ENCODE measurements at places on chromosomes 7 and 10.

DNA sequence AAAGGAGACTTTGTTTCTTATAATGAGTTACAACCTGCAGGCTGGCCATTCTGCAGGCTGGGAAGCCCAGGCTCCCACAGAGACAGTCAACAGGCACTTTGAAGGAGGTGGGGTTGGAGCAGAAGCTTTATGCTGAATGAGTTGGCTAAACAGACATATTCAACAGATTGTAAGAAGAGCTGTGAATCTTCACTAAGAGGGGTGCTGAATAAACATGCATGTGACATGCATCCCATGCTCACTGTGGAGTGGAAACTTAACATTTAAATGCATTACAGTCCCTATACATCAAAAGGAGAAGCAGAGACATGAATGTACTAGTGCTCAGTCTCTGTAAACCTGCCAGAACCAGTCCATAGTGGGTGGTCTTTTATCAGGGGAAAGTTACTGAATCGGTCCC, 1.4 kb upstream of the CFAP69 start:
- H3K27me3 ChIP-seq = no peaks in the 10 kb centered on the region
- no peak for DNase-seq
- H3K27ac ChIP-seq = no peak overlapping the region
- H3K36me3 ChIP-seq = no peaks in the 10 kb centered on the region
- H3K4me3 ChIP-seq = no peak overlapping the region

GRCh38 chr10:119030421-119031250, 1.1 kb downstream of the NANOS1 start:
- peak overlapping the region; percentile 54 for H3K4me3 ChIP-seq
- H3K27me3 ChIP-seq = no peaks in the 10 kb centered on the region
- H3K27ac ChIP-seq = peak overlapping the region; percentile 20
- peak; percentile 75 for DNase-seq

GRCh38 chr10:113058523-113059370, 108.7 kb downstream of the TCF7L2 start:
- DNase-seq = no peak
- H3K27me3 ChIP-seq = no peaks in the 10 kb centered on the region
- no peak overlapping the region for H3K4me3 ChIP-seq
- H3K4me1 ChIP-seq = peaks cover 6% of the 10 kb centered on the region

GRCh38 chr7:75617634-75618234, 121.0 kb downstream of the HIP1 start:
- peak; percentile 85 for DNase-seq
- H3K27ac ChIP-seq = peak overlapping the region; percentile 60
- no peaks in the 10 kb centered on the region for H3K36me3 ChIP-seq
- no peak overlapping the region for H3K4me3 ChIP-seq
- peaks cover 21% of the 10 kb centered on the region for H3K4me1 ChIP-seq
- H3K27me3 ChIP-seq = no peaks in the 10 kb centered on the region

DNA sequence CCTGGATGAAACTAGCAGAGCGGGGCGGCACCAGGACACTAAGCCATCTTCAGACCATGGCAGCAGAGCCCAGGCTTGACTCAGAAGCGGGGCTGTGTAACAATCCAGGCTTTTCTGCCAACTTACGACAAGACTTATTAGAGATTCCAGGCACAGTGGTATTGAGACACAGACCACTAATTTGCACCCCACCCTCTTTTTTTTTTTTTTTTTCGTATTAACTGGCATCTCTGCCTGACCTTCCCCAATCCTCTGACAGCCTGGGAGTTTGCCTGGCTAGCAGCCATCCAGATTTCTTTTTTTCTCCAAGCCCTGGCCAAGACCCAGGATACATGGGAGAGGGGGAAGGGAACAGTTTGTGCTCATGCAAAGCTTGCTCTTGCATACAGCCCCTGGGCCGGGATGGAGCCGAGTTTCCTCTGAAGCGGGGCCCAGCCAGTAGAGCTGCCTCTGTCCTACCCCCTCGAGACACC, 182.4 kb downstream of the PLXNA4 start:
- no peak for DNase-seq
- H3K36me3 ChIP-seq = no peaks in the 10 kb centered on the region
- no peaks in the 10 kb centered on the region for H3K4me1 ChIP-seq
- H3K27me3 ChIP-seq = no peaks in the 10 kb centered on the region
- H3K4me3 ChIP-seq = no peak overlapping the region

DNA sequence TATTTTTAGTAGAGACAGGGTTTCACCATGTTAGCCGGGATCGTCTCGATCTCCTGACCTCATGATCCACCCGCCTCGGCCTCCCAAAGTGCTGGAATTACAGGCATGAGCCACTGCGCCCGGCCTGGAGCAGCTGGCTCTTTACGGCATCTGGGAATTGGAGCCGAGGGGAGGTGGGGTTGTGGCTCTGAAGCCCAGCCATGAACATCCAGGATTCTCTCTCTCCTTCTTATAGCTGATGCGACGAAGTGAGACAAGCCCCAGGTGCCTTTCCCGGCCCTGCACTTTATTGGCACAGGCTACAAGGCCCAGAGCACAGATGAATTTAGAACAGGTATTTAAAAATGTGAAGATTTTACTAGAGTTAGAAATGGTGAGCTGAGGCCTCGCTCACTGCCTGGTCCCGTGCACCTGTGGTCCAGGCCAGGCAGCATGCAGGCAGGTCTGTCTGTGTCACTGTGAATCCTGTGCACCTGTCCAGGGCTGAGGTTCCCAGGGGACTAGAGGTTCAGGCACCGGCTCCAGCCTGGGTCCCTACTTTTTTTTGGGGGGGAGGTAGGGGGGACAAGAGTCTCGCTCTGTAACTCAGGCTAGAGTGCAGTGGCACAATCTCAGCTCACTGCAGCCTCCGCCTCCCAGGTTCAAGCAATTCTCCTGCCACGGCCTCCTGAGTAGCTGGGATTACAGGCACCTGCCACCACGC, 379.7 kb upstream of the FOXK1 start:
- DNase-seq = no peak
- no peaks in the 10 kb centered on the region for H3K27me3 ChIP-seq
- H3K4me3 ChIP-seq = no peak overlapping the region
- H3K4me1 ChIP-seq = no peaks in the 10 kb centered on the region

DNA sequence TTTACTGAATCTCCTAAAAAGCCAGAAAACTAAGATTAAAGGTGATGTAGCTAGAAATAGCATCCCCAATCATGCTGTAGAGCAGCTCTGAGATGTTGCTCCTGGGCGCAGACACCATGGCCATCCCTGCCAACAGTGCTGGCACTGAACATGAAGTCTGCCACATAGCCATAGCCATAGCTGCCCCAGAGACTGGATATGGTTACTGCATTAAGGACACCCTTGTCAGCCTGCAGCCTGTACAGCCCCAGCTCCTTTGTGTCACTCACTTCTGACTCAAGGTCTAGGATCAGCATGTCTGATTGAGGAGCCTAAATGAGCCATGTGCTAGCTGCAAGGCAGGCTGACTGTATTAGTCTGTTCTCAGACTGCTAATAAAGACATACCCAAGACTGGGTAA, 284.6 kb downstream of the RPS24 start:
- peaks cover 2% of the 10 kb centered on the region for H3K27me3 ChIP-seq
- H3K4me3 ChIP-seq = no peak overlapping the region
- H3K4me1 ChIP-seq = 0 out of 2 replicates have a peak, but pooled peaks cover under 1% of the 10 kb centered on the region
- H3K27ac ChIP-seq = no peak overlapping the region
- DNase-seq = no peak
- H3K36me3 ChIP-seq = no peaks in the 10 kb centered on the region

DNA sequence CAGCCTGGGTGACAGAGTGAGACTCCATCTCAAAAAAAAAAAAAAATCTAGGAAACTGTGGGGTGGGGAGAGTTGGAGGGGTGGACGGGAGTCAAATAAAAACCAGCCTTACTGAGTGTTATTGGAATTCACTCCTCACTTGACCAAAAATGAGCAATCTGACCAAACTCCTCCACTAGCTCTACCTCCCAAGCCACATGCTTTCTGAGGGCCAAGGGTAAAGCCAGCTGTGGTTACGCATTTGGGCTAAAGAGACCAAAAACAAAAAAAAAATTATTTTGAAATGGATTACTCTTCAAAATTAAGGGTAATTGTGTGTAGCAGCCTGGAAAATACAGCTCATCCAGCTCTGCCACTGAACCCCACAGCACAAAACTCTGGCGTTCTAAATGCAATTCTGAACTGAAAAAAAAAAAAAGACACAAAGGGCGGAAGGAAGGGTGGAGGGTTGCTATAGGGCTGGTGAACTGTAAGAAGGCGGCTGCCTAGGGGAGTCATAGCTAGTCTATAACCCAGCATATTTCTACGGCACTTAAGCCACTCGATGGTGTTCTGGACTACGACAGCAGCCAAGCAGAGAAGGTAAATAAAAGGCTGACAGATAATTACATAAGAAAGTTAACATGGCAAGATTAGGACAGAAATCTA, 7.8 kb downstream of the ELMO1 start:
- no peak overlapping the region for H3K4me3 ChIP-seq
- no peaks in the 10 kb centered on the region for H3K4me1 ChIP-seq
- H3K36me3 ChIP-seq = no peaks in the 10 kb centered on the region
- H3K27ac ChIP-seq = no peak overlapping the region
- H3K27me3 ChIP-seq = peaks cover 42% of the 10 kb centered on the region
- no peak for DNase-seq

DNA sequence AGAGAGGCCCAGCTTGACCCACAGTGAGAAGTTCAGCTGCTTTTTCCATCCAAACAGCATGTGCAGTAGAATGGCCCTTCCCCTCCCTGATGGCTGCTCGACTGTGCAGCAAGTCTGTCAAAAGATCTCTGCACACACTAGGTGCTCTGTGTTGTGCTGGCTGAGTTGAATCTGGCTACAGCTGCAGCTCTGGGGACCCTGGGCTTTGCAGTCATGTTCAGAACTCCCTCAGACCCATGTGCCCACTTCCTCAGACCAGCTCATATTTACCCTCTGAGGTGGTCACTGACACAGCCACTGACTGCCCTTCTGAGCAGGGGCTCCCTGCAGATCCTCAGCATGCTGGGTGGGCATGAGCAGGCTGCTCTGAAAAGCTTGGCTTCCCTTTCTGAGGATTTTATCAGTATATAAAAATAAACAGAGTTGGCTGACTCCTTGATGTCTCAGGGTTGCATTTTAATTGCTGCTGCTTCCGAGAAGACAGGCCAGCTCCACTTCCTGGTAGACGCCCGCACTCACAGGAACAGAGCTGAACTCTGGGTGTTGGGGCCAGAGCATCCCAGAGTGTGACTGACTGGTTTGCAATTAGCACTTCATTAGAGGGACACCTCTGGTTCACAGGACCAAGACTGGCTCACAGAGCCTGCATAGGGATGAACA, 507.9 kb downstream of the RPS24 start:
- peaks cover 42% of the 10 kb centered on the region for H3K27me3 ChIP-seq
- H3K4me3 ChIP-seq = no peak overlapping the region
- no peaks in the 10 kb centered on the region for H3K36me3 ChIP-seq
- H3K4me1 ChIP-seq = no peaks in the 10 kb centered on the region
- H3K27ac ChIP-seq = no peak overlapping the region
- DNase-seq = no peak

- no peak overlapping the region for H3K4me3 ChIP-seq
- no peak overlapping the region for H3K27ac ChIP-seq
- H3K4me1 ChIP-seq = no peaks in the 10 kb centered on the region
- no peaks in the 10 kb centered on the region for H3K36me3 ChIP-seq
These were observed 245.5 kb upstream of the STEAP1 start for GRCh38 chr7:89908736-89909135.

- no peak overlapping the region for H3K4me3 ChIP-seq
- H3K4me1 ChIP-seq = no peaks in the 10 kb centered on the region
- H3K36me3 ChIP-seq = peaks cover 82% of the 10 kb centered on the region
- H3K27ac ChIP-seq = no peak overlapping the region
- no peaks in the 10 kb centered on the region for H3K27me3 ChIP-seq
These were observed 28.0 kb downstream of the ABRAXAS2 start for GRCh38 chr10:124829447-124830115.

GRCh38 chr7:98046816-98047215, 56.8 kb upstream of the OCM2 start:
- no peak overlapping the region for H3K27ac ChIP-seq
- DNase-seq = no peak
- no peaks in the 10 kb centered on the region for H3K27me3 ChIP-seq
- no peaks in the 10 kb centered on the region for H3K4me1 ChIP-seq
- no peaks in the 10 kb centered on the region for H3K36me3 ChIP-seq

- H3K27me3 ChIP-seq = no peaks in the 10 kb centered on the region
- no peaks in the 10 kb centered on the region for H3K4me1 ChIP-seq
- DNase-seq = no peak
- no peak overlapping the region for H3K4me3 ChIP-seq
- H3K27ac ChIP-seq = no peak overlapping the region
These were observed 441 bp downstream of the FZD8 start for GRCh38 chr10:35641676-35642034.

- no peaks in the 10 kb centered on the region for H3K27me3 ChIP-seq
- no peaks in the 10 kb centered on the region for H3K36me3 ChIP-seq
- no peaks in the 10 kb centered on the region for H3K4me1 ChIP-seq
These were observed 6.9 kb downstream of the C7orf57 start for GRCh38 chr7:48042216-48042615.

DNA sequence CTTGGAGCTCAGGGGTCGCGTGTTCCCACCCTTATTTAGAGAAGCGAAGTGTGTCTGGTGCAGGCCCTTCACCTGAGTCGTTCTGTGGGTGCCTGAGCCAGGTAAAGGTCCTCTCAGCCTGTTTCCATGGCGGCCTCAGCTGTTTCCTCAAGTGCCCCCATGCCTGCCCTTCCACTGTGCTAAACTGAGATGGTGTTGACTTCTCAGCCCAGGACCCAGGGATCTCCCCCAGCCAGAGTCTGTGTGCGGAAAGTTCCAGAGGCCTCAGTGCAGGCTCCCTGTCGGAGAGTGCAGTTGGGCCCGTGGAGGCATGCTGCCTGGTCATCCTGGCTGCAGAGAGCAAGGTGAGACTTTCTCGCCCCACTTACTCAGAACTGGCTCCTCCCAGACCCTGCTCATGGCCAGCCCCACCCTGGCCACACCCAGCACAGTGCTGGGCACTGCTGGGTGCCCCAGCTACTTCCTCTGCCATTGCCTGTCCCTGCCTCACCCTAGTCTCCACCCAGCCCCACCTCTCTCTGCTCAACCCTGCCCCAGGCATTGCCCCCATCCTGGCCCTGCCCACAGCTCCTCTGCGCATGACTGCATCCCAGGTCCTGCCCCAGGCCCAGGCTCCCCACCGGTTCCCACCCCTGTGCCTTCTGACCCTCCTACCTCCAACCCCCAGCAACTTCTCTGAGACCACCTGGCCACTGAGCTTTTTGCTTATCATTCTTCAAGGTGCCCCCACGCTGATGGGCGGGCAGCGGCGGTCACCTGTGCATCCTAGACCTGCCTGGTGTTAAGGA, 20.3 kb downstream of the NACAD start:
- no peak for DNase-seq
- H3K4me3 ChIP-seq = no peak overlapping the region
- no peak overlapping the region for H3K27ac ChIP-seq
- H3K4me1 ChIP-seq = no peaks in the 10 kb centered on the region

DNA sequence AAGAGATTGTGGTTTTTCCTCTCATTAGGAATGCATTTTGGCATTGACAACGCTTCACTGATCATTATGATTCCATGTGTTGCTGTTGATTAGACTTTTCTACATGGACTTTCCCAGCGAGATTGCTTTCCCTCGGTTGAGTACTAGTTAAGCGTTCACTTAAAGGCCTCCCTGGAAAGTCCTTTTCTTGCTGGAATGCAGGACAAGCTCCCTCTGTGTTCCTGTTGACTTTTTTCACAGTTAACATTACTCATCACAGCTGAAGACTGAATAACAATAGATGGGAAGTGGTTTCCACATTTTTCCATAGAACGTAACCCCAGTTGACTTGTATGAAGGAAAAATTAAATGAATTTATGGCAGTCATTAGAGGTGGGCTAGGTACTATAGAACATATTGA, 2.6 kb upstream of the CAV1 start:
- H3K4me1 ChIP-seq = no peaks in the 10 kb centered on the region
- H3K27ac ChIP-seq = no peak overlapping the region
- no peaks in the 10 kb centered on the region for H3K36me3 ChIP-seq
- no peak overlapping the region for H3K4me3 ChIP-seq
- peaks cover 19% of the 10 kb centered on the region for H3K27me3 ChIP-seq

GRCh38 chr7:26141077-26141476, 10.9 kb upstream of the NFE2L3 start:
- DNase-seq = no peak
- H3K36me3 ChIP-seq = no peaks in the 10 kb centered on the region
- H3K4me3 ChIP-seq = no peak overlapping the region
- H3K27me3 ChIP-seq = no peaks in the 10 kb centered on the region
